ENCODE measurements at places on chromosomes 5 and 9.
A peak's percentile ranks its signal among the peaks of the same experiment; 100 is the strongest.

- DNase-seq: no peak
Measured at GRCh38 chr5:90158131-90158530, 251.4 kb downstream of the CETN3 start.

DNA sequence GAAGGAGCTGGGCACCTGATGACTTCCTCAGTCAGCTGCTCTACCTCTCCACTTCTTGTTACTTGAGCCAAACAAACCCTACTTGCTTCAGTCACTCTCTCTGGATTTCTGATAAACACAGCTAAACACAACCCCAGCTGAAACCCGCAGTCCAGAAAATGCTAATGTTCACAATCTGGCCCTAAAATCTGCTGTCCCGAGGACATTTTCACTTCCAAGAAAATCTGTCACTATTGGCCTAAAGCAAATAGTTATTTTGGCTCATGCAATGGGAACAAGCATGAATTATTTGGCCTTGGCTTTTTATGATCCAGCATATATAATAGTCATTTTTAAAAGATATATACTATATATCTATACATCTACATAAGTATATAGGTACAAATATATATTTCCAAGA, 19.1 kb downstream of the FAM81B start:
- no peak for DNase-seq

DNA sequence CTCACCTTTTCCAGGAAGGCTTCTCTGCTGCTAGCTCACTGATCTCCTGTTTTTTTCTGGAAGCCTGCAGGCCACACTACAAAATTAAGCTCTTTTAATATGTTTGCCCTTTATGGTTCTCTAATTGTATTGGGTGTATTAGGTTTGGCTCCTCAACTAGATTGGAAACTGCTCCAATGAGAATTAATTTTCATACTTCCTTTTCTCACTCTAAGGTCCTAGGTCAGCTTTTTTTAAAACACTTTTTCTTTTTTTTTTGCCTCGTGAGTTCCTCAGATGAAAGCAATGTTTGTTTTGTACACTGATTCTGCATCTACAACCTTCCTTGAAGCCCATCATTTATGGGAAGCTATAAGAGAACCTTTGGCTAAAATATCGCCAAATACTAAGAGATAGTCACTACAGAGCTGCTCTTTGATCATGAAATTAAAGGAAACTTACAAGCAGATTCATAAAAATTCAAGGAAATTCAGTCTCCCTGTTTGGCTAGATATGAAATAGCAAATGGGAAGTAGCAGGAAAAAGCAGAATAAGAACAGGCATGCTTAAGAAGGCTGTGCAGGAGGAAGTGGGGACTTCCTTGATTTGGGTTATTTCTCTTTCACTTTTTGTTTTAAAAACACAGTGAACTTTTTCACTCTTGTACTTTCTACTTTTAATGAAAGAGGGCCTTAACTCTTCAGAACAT, 55.2 kb upstream of the FYB1 start:
- peak; percentile 27 for DNase-seq

DNA sequence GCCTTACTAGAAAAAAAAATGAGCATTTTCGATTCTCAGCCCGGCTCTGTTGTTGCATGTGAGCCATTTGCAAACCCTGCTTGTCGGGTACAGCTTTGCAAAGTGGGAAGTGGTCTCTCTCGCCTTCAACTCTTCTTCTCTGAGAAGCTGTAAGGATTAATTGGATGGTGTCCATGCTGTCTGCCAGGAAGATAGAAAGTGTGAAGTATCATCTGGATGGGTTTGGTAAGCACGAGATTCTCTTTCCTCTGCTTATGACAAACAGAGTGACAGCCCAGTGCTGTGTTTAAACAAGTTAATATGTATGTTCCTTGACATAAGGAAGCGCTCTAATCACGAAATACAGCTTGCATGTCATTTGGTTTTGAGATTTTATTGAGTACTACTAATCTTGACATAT, 109.1 kb upstream of the SPATA31D4 start:
- DNase-seq: no peak

- DNase-seq: no peak
Measured at GRCh38 chr5:138951986-138952735, 77.0 kb upstream of the LRRTM2 start.

GRCh38 chr9:94443032-94443722, 111.7 kb upstream of the PCAT7 start:
- no peak for DNase-seq

- no peak for DNase-seq
Measured at GRCh38 chr5:73122875-73123810, 2.8 kb downstream of the TMEM171 start.

DNA sequence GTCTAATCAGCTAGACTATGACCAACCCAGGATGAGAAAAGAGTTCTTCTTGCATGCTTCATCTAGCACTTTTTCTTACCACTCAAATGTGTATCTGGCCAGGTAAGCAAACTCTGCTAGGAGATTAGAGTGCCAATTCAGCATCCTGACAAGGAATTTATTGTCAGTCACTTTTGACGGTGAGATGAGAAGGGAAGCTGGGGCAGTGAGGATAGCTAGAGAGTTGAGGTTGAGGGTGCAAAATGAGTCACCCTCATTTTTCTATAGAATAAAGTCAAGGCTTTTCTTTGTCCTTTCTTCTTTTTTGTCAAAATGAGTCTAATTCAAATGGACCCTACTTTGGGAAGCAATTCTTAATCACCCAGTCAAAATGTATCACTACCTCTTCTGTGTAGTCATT, 74.6 kb upstream of the PLPP1 start:
- DNase-seq: no peak

DNA sequence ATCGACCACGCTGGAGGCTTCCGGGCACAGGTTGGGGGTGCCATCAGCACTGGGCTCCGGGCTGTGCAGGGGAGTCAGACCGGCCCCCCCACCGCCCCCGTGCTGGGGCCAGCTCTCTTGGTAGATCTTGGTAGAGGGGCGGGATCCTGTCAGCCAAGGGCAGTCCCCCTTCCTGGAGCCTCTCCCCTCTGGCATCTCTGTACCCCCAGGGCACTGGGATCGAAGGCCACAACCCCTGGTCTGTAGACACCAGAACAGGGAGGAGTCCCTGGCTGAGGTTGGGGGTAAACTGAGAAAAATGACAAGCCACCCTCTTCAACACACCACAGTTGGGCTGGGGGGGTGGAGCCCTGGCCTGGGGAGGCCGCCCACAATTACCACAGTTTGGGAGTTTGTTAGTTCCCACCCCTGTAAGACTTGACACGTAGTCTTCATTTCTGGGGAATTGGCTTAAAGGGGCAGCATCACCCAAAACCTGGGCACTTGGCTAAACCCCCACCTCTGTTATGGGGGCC, 882 bp downstream of the CERCAM start:
- DNase-seq: no peak

DNA sequence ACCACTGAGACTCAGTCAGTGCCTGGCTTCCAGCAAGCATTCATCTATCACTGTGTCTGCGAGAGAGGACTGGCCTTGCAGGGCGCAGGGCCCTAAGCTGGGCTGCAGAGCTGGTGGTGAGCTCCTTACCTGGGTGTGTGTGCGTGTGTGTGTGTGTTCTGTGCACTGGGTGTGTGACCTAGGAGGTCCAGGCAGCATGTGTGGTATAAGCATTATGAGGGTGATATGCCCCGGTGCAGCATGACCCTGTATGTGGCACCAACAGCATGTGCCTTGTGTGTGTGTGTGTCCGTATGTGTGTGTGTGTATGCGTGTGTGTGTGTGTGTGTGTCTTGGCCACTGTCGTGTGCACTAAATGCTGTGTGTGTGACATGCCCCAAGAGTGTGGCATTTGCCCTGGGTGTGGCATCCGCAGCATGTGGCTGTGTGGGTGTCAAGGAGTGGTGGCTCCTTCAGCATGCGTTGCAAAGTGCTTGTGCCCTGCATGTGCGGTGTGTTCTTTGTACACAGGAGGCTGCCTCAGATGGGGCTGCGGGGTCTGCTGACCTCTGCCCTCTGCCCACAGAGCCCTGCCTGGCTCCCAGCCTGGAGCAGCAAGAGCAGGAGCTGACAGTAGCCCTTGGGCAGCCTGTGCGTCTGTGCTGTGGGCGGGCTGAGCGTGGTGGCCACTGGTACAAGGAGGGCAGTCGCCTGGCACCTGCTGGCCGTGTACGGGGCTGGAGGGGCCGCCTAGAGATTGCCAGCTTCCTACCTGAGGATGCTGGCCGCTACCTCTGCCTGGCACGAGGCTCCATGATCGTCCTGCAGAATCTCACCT, 3.3 kb downstream of the FGFR4 start:
- DNase-seq: no peak

GRCh38 chr5:19767987-19768386, 220.0 kb downstream of the CDH18 start:
- no peak for DNase-seq

GRCh38 chr5:158839638-158840037, 260.1 kb downstream of the EBF1 start:
- no peak for DNase-seq

Data from GDM1 (cell line).